ENCODE measurements at places on chromosomes 1 and 21.

DNA sequence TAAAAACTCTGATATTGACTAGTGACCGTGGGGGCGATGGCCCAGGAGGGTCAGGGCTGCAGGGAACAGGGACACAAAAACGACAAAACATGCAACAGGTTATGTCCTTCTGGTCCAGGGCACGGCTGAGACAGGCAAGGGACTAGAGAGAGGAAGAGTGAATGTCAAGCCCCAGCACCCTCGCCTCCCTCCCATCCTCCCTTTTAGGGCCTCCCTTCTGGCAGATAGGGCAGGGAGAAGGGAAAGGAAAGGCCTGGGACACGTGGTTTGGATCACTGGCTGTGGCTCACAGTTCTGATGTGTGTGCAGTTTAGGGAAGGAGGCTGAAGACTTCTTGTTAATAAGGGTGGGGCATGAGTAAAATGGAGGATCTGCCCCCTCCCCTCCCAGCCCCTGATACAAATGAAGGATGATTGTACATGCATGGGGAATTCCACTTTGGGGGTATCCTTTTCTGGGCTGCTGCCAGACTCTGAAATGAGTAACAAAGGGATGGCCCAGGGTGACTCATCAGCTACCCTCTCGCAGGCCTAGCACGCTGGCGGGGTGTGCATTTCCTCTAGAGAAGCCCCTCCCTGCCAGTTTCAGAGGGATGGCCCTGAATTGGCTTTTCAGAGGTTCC, 14.2 kb downstream of the CAPN2 start:
- DNase-seq: peak; percentile 79

GRCh38 chr1:208587110-208587509, 342.9 kb upstream of the PLXNA2 start:
- DNase-seq: no peak

DNA sequence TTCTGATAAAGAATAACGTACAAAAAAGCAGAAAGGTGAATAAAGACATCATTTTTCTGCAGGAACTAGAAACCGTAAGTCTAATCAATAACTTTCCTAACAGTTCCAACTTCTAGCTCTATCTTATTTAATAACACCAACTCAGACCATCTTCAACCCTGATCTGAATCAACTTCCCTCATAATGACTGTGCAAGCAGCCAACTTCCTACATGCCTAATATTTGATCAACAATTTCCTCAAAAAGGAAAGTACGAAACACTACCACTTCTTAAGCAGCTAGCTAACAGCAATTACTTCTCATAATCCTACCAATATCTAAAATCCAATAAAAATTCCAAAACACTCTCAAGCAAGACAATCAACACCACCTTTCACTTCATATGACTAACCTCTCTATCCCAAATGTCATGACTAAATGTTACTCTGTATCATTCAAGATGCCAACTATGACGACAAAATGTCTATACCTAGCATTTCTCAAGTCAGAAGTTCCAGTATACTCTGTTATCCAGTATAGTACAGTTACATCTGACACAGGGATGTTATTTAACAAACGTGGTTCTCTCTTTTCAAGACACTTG, 1.7 kb downstream of the COP1 start:
- peak; percentile 81 for DNase-seq

- DNase-seq: no peak
Measured at GRCh38 chr1:211925016-211925415, 94.5 kb upstream of the LPGAT1 start.

DNA sequence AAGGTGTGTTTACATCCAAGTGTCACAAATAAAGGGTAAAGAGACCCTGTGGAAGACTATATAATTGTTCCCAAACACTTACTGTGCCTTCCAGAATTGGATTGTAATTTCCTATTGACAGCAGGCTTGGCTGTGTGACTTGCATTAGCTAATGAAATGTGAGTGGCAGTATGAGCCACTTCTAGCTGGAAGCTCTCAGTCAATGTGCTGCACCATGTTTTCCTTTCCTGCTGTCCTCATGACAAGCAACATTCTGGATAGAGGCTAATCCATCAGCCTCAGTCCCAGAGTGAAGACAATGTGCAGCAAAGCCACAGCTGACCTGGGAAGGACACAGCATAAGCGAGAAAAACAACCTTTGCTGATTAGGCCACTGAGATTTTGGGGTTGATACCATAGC, 5.9 kb upstream of the FOXJ3 start:
- DNase-seq: no peak

DNA sequence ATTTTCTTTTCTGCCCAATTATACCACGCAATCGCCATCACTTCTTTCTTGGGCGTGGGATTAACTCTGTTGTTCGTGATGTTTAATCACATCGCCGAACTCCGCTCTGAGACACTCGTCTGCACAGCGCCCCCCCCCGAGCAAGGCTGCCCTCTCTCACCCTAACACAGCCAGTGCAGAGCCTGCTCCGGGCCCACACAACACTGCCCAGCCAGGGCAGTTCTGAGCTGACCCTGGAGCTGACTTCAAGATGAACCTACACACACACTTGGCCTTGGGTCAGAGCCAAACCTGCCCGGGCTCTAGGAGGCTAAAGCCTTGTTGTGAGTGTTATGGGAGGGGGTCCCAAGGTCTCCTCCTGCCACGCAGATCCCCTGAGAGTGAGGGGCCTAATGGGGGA, 64.6 kb upstream of the LRP8 start:
- no peak for DNase-seq

GRCh38 chr1:30760596-30761324, 3.2 kb upstream of the LAPTM5 start:
- DNase-seq: no peak

- no peak for DNase-seq
Measured at GRCh38 chr1:85544689-85545215, 35.8 kb upstream of the CCN1 start.

- DNase-seq: no peak
Measured at GRCh38 chr1:205666372-205667166, 13.7 kb downstream of the SLC45A3 start.

DNA sequence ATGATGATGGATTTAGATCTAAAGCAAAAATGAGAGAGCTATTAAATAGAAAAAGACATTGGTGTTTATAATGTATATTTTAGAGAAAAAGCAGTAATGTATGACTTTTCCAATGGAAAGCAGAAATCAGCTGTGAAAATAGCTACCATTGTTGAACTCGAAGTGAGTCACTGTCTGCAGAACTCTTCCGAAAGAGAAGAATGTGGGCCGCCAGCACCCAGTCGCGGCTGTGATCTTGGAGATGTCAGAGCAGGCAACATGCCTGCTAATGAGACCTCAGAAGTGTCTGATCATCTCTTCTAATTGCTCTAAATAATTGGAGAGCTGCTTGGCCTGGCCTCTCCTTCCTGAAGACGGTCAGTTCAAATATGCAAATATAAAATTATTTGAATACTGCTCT, 333.6 kb upstream of the RUNX1 start:
- DNase-seq: no peak

GRCh38 chr1:234710936-234711724, 101.2 kb upstream of the IRF2BP2 start:
- DNase-seq: no peak

- DNase-seq: no peak
Measured at GRCh38 chr1:87143413-87144135, 185.1 kb upstream of the LMO4 start.

- peak; percentile 39 for DNase-seq
Measured at GRCh38 chr1:100354971-100355394, 2.7 kb downstream of the CDC14A start.

- DNase-seq: no peak
Measured at GRCh38 chr1:154666051-154666790, 58.2 kb upstream of the ADAR start.

- no peak for DNase-seq
Measured at GRCh38 chr1:234706931-234707330, 97.0 kb upstream of the IRF2BP2 start.

- DNase-seq: no peak
Measured at GRCh38 chr21:16838331-16838730, 674.5 kb upstream of the CXADR start.

DNA sequence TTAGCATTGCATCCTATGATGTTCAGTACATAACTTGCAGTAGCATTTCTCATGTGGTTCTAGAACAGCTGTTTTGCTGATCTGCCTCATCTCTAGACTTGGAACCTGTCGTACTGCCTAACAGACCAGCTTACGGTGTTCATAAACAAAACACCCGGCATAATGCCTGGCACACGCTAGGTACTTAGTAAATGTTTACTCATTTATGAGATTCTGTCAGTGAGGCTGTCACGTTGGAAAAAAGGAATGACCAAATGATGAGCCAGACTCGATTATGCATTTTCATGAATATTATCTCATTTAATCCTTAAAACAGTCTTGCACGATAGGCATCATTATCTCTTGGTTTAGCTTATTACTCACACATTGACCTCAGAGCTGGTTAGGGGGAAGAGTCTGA, 46.4 kb downstream of the CACHD1 start:
- peak; percentile 15 for DNase-seq

GRCh38 chr1:27473755-27474154, 16.2 kb downstream of the WASF2 start:
- DNase-seq: no peak

- no peak for DNase-seq
Measured at GRCh38 chr1:229209386-229209785, 61.5 kb upstream of the RAB4A start.

DNA sequence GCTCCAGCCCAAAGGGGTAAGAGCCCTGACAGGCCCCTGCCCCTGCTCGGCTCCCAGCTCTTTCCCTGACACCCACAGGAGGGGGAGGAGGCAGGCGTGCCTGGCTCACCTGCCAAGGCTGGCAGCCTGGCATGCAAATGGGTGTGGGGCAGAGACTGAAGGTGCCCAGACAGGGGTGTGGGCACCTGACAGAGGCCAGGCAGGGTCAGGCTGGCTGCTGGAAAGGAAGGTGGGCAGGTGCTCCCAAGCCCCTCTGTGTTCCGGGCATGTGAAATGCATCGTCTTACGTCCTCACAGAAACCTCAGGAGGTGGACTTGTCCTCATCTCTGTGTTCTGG, 19.4 kb upstream of the CASZ1 start:
- DNase-seq: no peak

- DNase-seq: peak; percentile 80
Measured at GRCh38 chr1:106620521-106620954, 435.9 kb upstream of the PRMT6 start.

- DNase-seq: no peak
Measured at GRCh38 chr1:207860531-207860930, 50.4 kb downstream of the CD34 start.

- no peak for DNase-seq
Measured at GRCh38 chr1:88063605-88064004, 620.5 kb upstream of the PKN2 start.

GRCh38 chr1:94384485-94385265, 33.5 kb upstream of the ABCD3 start:
- DNase-seq: no peak

GRCh38 chr1:113714606-113715269, 44.5 kb downstream of the PHTF1 start:
- no peak for DNase-seq

GRCh38 chr1:173294843-173295242, 87.7 kb upstream of the TNFSF4 start:
- DNase-seq: no peak

- DNase-seq: no peak
Measured at GRCh38 chr1:212182579-212182978, 102.6 kb upstream of the PPP2R5A start.

DNA sequence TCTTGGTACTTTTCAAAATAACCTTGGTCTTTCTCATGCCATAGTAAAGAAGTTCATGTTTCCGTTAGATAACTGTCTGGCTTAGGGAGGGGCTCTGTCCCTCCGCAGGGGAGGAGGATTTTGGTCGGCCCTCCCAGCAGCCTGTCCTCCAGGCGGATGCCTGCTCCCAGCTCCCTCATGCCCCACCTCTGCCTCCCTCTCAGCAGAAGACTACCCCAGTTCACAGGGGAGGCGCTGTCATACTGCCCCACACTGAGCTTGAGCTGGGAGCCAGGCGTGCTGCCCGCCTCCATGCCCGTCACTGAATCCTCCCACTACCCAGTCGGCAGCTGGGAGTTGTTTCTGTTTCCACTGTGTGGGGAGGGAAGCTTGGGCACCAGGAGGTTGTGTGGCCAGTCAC, 127.3 kb downstream of the CAMTA1 start:
- no peak for DNase-seq

DNA sequence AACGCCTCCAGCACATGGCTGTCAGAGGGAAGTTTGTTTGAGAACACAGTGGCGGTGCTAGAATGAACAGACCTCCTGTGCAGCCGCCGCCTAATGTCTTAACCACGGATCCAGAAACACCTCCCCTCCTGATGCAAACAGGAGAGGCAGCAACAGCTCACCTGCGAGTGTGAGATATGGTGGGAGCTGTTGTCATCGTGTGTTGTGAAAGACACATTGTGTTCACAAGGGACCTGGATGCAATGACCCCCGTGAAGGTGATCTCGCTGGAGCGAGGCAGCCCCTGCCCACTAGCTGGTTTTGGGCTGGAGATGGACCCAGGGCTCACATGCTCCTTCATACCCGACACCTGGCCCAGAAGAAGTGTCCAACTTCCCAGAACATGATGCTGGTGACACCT, 315.3 kb upstream of the C1orf174 start:
- no peak for DNase-seq

GRCh38 chr1:150567717-150568593, 11.5 kb downstream of the MCL1 start:
- peak; percentile 80 for DNase-seq

DNA sequence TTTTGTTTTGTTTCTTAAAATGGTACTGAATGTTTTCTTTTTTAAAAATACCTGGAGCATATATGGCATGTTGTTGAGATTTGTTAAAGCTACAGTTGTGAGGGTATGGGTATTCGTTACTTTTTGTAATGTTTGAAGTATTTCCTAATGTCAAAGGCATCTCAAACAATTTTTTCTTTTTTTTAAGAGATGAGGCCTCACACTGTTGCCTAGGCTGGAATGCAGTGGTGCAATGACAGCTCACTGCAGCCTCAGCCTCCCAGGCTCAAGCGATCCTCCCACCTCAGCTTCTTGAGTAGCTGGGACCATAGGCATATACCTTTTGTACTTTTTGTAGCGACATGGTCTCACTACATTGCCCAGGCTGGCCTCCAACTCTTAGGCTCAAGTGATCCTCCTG, 16.1 kb downstream of the CLCN6 start:
- DNase-seq: no peak

DNA sequence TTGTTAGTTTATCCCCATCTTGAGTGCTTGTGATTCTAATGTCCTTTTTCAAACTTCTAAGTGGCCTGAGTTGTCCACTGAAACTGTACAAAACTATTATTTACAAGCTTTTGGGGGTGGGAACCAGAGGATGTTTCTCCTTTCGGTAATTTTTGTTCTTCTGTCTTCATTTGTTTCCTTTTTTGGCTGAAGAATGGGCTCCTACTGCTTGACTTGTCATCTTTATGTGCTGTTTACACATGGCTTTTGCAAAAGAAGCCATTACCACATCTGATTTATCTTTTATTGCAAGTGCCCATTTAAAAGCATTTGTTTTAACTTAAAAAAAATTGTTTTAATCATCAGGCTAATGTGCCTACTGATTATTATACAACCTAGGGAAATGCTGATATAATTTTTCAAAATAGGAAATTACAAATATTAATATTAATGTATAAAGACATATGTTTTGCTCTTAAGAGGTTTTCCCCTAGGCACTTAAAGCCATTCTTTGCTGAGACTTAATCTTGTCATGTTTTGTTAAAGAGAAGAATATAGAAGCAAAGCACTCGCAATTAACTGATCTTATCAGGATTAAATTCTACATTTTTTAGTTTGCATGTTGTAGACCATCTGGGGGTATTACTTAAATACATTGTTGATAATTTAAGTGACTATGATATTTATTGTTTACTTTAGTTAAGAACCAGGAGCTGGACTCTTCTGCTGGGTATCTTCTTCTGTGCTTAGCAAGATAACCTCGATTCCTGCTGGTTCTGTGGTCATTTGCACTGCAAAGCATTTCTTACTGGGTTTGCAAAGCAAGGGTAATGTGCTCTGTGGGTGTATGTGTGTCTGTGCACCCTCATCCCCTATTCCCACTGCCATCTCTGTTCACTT, 40.1 kb downstream of the TMEM200B start:
- DNase-seq: no peak
